ENCODE measurements at places on chromosomes 1 and 21. TPM values are rescaled to one million over a fixed set of nuclear protein-coding genes. Genes with fewer than 3 reads are reported as not detected.

B3GALT6 gene
- 27.9 TPM for total RNA-seq

AADACL3 gene
- total RNA-seq, result not detected

CATSPERE gene
- 4.9 TPM for total RNA-seq

GFI1 gene
- not detected for total RNA-seq

VASH2 gene
- total RNA-seq, result under 0.01 TPM

PEAR1 gene
- 46.9 TPM for total RNA-seq

CD247 gene
- total RNA-seq, result not detected

JAM2 gene
- 1.8 TPM for total RNA-seq
